Stimulated activated CD4-positive, alpha-beta T cell treated with anti-CD3 and anti-CD28 coated beads, Interleukin-4, amount 100 ng/mL, for 48 hours (primary cell): ENCODE measurements at places on chromosomes 1 and 21.

DNA sequence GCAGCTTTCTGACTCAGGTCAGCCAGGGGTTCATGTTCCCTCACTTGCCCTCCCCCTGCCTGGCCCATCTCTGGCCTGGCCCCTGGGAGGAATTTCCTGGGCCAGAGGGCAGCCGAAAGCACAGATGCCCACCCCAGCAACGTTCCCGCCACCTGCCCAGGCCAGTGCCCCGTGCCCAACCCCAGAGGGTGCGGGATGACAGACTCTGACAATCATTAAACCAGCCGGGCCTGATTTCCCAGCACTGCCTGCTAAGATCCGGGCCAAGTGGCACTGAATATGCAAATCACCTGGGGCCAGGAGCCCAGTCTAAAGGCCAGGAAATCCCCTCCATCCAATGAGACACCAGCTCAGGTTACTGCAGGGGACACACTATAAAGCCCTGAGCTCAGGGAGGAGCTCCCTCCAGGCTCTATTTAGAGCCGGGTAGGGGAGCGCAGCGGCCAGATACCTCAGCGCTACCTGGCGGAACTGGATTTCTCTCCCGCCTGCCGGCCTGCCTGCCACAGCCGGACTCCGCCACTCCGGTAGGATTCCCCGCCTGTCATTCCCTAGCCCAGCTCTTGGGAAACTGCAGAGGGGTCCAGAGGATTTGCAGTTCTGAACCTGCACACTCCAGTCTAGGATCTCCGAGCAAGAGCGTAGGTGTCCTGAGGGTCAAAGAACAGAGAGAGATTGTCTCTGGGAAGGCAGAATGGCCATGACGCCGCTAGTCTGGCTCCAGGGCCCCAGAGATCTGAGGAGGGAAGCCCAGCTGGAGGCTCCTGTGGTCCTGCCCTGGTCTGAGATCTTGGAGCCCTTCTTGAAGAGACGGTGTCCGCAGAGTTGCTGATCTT lies at the start of gene ELF3:
ELF3 (plus strand) TSS at position 408 of the 836 bp plus-strand sequence. CDS start 550 bp downstream, outside the sequence.
- no peak for DNase-seq

GRCh38 chr1:218572050-218572449 lies 226.9 kb downstream of the TGFB2 start:
- DNase-seq: no peak

DNA sequence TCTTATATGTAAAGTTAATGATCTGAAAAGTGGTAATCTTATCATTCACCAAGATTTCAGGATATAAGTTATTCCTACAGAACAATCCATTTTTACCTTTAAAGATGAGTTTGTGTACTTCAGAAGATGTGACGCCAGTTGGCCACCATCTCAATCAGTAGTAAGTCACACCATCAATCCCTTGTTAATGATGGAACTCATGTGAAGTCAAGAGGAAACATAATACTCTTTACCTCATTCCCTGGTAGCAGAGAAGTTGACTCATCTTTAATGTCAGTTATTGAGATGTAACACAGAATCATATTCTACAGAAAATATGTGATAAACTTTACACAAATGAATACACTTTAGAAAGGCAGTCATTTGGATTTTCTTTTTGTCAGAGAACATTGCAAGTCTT lies 38.2 kb downstream of the MRPL39 start:
- DNase-seq: no peak

GRCh38 chr1:195773931-195774330 lies 834.3 kb downstream of the KCNT2 start:
- DNase-seq: no peak

DNA sequence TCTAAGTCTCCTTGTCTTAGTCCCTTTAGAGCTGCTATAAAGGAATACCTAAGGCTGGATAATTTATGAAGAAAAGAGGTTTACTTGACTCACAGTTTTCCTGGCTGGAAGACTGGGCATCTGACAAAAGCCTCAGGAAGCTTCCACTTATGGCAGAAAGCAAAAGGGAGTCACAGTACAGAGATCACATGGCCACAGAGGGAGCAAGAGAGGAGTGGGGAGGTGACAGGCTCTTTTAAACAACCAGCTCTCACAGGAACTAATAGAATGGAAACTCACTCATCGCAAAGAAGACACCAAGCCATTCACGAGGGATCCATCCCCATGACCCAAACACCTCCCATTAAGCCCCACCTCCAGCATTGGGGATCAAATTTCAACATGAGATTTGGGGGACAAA lies 68.8 kb downstream of the DDAH1 start:
- DNase-seq: no peak

GRCh38 chr21:29583424-29583924 lies 284.8 kb downstream of the BACH1 start:
- no peak for DNase-seq

- DNase-seq: no peak
These were observed 38.0 kb downstream of the ADSS2 start for GRCh38 chr1:244413736-244414135.

- peak; percentile 30 for DNase-seq
These were observed 204.3 kb downstream of the KCNJ6 start for GRCh38 chr21:37711836-37712568.

- DNase-seq: no peak
These were observed 38.5 kb downstream of the IER5 start for GRCh38 chr1:181126871-181127587.

DNA sequence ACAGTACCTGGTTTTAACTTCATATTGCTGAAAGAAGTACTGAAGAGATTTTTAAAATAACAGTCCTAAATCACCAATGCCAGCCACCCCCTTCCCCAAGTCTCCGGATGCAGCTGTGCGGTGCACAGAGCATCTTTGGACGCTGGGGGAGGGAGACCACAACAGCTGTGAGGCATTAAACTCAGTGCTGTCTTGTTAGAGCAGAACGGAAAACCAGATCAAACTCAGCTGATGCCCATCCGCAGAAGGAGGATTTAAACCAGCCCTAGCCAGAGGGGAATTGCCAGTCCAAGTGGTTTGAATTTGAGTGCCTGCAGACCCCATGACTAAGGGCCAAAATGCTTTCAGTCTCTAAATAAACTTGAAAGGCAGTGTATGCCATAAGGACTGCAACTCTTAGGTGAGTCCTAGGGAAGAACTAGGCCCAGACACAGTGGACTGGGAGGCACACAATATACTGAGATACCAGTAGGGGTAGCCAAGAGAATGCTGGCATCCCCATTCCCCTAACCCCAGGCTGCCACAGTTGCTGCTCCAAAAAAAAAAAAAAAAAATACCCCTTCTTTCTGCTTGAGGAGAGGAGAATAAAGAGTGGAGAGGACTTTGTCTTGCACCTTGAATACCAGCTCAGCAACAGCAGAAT lies 576.2 kb downstream of the NEGR1 start:
- DNase-seq: no peak

- DNase-seq: no peak
These were observed 31.5 kb upstream of the VASH2 start for GRCh38 chr1:212918824-212919223.
